ENCODE measurements at places on chromosomes 4 and X.

GRCh38 chr4:95507147-95507546, 41.6 kb downstream of the UNC5C start:
- no peak for DNase-seq

DNA sequence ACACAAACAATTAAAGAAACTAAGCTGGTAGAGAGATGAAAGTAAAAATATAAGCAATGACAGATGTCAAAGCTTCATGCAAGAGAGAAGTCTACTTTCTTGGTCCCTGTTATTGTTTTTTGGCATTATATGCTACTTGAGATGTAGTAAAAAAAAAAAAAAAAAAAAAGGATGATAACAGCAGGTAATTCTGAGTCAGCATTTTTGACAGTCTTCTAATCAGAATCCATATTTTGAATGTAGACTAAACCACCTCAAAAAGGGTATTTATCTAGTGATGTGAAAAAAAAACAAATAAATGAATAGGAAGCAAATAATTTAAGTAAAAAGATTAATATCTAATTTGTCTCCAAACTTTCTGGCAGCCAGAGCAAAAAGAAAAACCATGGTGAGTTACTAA, 422.2 kb upstream of the CPEB2 start:
- DNase-seq: no peak

DNA sequence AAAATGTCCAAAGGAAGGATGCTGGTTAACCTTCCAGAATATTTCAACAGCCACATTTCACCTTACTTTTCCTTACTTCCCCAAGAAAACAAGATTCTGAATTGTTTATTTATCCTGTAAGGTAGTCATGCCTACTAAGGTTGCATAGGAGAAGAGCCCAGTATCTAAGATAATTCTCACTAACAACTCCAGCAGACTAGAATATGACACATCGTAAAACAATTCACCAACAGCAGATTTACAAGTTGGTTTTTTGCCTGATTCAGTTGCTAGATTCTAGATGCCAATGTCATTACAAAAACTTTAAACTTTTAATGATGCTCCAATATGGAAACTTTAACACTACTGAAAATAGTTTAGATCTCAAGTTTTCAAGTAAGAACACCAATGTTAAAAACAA, 176.4 kb downstream of the IL13RA2 start:
- no peak for DNase-seq

GRCh38 chr4:26334366-26334765, 13.6 kb downstream of the RBPJ start:
- no peak for DNase-seq

- peak; percentile 82 for DNase-seq
Measured at GRCh38 chr4:80266253-80266901, at the start of gene FGF5. FGF5 (plus strand) TSS chr4:80266664; CDS start chr4:80266825, 161 bp downstream.

GRCh38 chr4:31104577-31104976, 384.4 kb downstream of the PCDH7 start:
- DNase-seq: no peak

DNA sequence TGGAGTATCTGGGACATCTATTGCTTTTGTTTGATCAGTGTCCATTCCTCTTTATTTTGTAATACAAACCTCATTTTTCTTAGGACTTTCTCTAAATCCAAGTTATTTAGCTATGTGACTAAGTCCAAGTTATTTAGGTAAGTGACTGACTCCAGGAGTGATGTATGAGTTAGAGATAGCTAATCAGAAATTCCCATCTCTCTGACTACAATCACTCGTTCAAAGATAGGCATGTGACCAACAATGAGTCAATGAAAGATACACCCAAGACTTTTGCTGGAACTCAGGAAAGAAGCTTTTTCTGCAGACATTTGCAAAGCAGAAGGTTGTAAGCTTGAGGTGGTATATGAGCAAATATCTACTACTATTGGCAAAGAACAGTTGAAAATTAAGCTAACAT, 72.5 kb upstream of the KCNIP4 start:
- no peak for DNase-seq

- DNase-seq: no peak
Measured at GRCh38 chrX:110053453-110053852, 50.5 kb downstream of the TMEM164 start.

- DNase-seq: no peak
Measured at GRCh38 chr4:101693842-101694398, 96.6 kb upstream of the BANK1 start.

DNA sequence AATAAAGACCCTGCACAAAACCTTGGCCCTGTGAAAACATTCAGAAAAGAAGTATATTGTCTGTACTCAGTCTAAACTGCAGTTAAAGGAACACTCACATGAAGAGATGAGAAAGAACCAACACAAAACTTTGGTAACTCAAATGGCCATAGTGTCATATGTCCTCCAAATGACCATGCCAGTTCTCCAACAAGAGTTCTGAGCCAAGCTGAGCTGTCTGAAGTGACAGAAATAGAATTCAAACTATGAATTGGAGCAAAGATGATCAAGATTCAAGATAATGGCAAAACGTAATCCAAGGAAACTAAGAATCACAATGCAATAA, 739.3 kb upstream of the NDST4 start:
- no peak for DNase-seq

DNA sequence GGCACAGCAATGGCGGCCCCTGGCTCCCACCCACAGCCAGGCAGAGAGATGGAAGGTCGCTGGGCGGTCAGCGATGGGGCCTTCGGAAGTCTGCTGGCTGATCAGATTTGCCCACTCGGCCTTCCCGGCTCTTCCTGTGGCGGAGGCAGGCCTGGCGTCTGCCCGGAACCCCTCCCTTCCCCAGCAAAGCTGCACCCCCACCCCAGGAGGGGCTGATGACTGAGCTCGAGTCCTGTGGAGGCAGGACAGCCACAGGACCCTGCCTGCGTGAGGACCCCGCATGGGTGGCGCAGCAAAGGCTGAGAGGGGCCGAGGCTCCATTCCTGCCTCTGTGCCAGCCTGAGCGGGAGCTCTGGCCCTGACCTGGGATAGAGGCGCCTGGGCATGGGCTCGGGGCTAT, 34.8 kb downstream of the TACC3 start:
- no peak for DNase-seq

GRCh38 chr4:156103311-156103710, 149.6 kb upstream of the CTSO start:
- DNase-seq: no peak

- DNase-seq: no peak
Measured at GRCh38 chrX:73563738-73564068, 706 bp downstream of the CHIC1 start.

DNA sequence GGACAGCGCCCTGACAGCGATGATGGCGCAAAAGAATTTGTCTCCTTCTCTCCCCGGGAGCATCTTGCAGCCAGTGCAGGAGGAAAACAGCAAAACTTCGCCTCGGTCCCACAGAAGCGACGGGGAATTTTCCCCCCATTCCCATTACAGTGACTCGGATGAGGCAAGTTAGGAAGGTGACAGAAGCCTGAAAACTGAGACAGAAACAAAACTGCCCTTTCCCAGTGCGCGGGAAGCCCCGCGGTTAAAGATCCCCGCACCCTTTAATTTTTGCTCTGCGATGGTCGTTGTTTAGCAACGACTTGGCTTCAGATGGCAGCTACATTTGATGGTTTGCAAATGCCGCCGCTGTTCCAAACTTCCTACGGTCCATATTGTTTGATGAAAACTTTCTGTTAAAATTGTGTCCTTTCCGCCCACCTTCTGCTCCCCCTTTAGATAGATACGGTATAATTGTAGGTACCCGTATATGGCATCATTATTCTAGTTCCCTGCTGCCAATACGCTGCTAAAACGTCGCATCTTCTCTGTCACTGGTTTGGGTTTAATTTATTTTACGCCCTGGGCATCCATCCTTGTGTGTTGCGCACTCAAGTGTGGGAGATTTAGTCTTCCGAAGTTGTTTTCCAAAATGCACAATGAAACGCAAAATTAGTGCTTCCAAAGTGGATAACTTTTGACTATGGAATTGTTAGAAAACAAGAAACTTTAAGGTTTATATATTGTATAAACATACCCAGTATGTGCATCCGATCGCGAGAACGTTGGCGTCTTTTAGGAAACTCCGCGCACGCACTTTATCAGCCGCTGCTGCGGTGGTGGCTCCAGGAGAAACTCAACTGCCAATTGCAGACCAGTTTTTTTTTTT, 1.5 kb downstream of the ATOH1 start:
- no peak for DNase-seq

DNA sequence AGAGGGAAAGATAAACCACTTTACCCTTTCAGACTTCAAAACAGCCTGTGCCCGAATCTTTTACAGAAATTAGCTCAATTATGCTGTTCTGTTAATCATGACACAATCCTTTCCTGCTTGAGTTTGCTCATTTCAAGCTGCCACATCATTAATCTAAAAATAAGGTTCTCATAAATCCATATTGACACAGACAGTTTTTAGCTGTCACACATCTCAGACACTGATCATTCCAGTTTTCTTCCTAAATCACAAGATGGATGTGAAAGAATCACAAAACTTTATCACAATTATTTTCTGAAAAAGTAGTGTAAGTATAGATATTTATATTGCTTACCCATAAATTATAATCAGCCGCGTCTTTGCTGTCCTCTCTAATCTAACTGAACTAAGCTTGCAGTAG, 27.9 kb upstream of the AMELX start:
- no peak for DNase-seq

- no peak for DNase-seq
Measured at GRCh38 chr4:128393101-128393704, 105.6 kb upstream of the PGRMC2 start.

- DNase-seq: no peak
Measured at GRCh38 chrX:139287155-139287924, 243.2 kb upstream of the F9 start.

- no peak for DNase-seq
Measured at GRCh38 chr4:105210916-105211315, 64.2 kb downstream of the TET2 start.

GRCh38 chrX:14630733-14631132, 101.4 kb downstream of the GLRA2 start:
- DNase-seq: no peak

DNA sequence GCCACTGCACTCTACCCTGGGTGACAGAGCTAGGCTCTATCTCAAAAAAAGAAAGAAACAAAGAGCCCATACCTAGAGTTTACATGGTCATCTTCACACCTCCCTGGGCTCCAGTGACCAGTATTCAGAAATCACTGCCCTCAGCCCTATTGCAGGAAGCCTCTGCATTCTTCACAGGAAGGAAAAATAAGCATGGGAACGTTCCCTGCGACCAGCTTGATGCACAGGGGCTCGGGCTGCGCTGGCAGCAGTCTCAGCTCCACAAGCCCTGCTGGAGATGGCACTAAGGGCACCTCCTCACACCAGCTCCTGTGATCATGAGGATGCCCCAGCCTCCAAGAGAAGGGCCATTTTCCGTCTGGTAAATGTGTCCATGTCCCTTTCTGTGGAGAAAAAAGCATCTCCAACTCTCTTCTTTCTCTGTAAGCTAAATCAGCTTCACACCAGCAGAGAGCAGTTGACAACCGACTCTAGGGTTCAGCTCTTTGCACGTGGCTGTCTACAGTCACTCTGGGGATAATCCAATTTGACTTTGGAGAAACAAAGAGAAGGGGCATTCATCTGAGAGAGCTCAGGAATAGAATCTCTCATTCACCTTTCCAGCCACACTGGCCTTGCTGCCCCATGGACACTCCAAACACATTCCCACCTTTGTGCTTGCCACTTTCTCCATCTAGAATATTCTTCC, 33.1 kb downstream of the LDB2 start:
- DNase-seq: no peak

DNA sequence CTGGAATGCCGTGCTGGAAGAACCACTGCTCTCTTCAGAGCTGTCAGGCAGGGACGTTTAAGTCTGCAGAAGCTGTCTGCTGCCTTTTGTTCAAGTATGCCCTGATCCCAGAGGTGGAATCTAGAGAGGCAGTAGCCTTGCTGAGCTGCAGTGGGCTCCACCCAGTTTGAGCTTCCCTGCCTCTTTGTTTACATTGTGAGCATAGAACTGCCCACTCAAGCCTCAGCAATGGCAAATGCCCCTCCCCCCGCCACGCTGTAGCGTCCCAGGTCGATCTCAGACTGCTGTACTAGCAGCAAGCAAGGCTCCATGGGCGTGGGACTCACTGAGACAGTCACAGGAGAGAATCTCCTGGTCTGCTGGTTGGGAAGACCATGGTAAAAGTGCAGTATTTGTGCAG, 34.8 kb upstream of the MUC7 start:
- no peak for DNase-seq

GRCh38 chr4:37685161-37685822, 884 bp downstream of the RELL1 start:
- no peak for DNase-seq

GRCh38 chr4:91829531-91829930, 474.2 kb upstream of the GRID2 start:
- DNase-seq: no peak

DNA sequence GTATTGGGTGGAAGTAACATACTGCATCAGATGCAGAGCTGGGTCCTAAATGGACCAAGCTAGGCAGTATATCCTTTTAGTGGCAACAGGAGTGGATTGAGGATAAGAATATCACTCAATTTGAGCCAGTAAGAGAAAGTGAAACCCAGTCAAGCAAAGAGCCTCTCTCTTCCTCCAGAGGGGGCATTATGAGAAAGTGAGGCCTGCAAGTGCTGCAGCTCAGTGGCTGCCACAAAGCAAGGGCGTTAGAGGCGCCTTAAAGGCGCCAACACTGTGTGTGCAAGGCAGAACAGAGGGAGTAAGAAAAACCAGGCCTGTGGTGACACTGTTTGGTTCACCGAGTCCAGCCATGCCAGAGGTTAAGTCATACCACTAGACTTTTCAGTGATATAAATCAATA, 17.5 kb downstream of the STX18 start:
- DNase-seq: no peak

DNA sequence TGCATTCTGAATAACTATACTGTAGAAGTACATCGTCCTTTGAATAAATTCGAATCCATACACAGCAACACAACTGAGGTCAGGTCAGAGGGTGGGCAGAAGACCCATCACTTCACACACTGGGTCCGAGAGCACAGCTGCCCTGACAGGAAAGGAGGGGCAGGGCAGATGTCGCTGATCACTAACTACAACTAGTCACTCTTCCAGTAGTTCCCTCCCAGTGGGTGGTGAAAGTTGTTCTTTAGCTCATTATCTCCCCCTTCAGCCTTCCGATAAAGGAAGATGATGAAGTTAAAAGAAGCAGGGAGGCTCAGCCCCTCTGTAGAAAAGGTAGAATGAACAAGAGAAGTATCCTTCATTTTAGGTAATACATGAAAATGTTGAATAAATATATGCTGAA, 278.9 kb downstream of the INPP4B start:
- DNase-seq: no peak

DNA sequence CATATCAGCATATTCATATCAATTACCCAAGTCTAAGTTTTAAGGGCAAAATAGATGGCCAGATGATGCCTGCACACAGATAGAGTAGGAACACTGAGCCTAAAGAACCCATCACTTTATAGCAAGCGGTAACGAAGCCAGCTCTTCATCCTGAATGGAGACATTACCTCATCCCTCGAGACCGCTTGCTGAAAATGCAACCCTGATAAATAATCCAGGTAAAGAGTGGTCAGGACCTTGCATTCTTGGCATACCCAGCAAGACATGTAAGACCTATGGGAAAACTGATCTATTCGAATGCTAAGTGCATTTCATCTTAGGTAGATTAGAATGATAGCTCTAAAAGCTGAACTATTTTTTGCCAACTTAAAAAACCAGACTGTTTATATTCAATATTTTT, 25.3 kb downstream of the DCHS2 start:
- no peak for DNase-seq

GRCh38 chr4:126037231-126037630, 722.5 kb downstream of the FAT4 start:
- no peak for DNase-seq

Measured in cerebellar nuclear complex (tissue), 1 donor.